CD4-positive, alpha-beta T cell treated with Interleukin-15 for 1 hour (primary cell): ENCODE measurements at places on chromosomes 2 and 18.

- no peak for DNase-seq
Observed at GRCh38 chr2:235672720-235673119, 178.9 kb downstream of the AGAP1 start.

DNA sequence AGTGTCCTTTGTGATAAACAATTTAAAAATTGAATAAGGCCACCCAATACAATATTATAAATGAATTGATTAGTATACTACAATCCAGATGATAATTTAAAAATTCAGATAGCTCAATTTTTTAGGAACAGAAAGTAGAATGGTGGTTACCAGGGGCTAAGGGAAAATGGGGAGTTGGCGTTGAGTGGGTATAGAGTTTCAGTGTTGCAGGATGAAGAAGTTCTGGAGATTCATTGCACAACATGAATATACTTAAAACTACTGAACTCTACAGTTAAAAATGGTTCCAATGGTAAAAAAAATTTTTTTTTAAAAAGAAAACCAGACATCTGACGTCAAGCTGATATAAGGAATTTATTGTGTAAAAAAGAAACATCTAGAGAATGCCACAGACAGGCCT lies 20.9 kb downstream of the SLC39A6 start:
- DNase-seq = no peak

GRCh38 chr2:181807526-181807925 lies 84.0 kb upstream of the ITPRID2 start:
- no peak for DNase-seq

DNA sequence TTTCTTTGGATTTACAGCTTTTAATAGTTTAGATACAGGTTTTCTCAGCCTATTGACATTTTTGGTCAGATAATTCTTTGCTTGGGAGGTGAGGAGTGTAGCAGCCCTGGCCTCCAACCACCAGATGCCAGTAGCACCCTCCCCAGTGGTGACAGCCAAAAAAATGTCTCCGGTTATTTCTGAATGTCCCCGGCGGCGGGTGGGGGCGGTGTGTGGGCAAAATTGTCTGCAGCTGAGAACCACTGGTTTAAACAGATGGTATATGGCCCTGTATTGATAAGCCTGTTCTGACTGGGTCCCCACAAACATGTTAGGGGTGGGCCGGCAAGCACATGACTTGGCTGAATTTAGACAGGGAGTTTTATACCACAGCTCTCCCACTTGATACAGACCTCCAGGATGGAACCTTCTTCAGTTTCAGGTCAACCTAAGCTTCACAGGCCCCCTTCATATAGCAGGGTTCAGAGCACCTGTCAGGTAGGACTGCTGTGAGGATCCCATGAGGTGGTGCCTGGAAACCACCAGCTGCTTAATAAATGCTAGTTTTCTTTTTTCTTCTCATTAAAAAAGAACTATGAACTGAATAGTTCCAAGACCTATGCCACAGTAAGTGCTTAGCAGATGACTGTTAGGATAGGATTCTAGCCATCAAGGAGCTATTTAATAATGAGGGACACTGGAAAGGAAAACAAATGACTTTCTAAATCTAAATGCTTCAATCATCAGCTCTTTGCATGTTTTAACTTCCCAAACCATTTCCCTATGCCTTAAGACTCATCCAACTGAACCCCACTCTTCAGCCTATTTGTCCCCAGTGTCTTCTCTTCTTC lies 18.1 kb downstream of the LPIN2 start:
- peak; percentile 81 for DNase-seq

GRCh38 chr2:119753041-119753929 lies 6.4 kb upstream of the PTPN4 start:
- DNase-seq = peak; percentile 34

DNA sequence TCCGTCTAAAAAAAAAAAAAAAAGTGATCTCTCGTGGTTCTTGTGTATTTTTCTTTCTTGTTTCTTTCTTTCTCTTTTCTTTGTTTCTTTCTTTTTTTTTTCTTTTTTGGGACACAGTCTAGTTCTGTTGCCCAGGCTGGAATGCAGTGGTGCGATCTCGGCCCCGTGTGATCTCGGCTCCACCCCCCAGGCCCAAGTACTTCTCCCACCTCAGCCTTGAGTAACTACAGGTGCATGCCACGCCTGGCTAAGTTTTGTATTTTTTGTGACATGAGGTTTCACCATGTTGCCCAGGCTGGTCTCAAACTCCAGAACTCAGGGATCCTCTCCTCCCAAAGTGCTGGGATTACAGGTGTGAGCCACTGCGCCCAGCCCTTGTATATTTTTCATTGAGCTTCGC lies 91.4 kb downstream of the TMEM237 start:
- no peak for DNase-seq

DNA sequence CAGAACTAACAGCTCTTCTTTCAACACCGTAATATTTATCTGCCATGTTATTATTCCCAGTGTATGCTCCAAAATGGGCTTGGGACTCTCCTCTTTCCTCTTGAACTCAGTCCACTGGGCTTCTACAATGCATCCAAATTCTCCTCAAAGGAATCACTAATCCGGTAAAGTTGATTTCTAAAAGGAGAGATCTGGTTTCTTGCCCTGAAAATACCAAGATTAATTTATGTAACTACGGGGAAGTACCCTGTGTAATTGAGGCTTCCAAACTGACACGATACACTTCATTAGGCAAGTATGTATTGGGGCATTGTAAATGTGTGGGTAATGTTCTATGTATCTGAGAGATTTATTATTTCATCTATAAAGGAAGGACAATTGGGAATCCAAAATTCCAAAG lies 5.7 kb downstream of the NCKAP5 start:
- DNase-seq = no peak

DNA sequence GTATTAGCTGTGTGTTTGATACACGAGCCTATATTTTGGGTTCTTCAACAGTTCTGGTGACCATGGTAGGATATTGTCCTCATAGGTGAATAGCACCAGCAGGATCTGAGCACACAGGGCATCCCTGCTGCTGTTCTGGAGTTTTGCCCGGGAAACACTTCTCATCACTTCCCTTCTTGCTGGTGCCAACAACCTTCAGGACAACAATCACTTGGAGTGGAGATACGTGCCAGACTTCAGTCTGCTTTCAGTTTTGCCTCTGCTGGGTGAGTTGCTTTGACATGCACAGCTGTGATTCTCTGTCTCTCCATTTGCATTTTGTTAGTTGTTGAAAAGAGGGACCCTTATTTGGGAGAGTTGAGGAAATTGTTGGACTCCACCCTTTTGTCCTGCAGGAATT lies 1347.2 kb upstream of the DDX18 start:
- DNase-seq = no peak

GRCh38 chr2:207891086-207891844 lies 121.6 kb upstream of the FZD5 start:
- no peak for DNase-seq

DNA sequence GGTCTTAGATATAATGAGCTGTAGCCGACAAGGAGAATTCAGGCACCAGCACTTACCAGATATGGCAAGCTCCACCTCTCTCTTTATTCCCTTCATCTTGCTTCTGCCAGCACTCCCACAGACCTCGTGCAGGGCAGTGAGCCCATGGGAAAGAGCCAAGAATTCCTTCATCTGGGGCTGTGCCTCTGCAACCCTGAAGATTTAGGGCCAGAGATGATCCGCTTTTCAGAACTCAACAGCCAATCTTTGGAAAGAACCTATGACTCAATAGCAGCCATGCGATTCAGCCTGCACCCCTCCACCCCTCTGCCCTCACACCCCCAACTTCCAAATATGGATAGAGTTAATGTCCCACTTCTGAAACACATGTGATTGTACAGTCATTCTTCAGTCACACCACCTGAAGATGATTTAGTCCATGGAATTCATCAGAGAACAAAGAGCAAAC lies 533.7 kb upstream of the TNP1 start:
- DNase-seq = no peak

- no peak for DNase-seq
Observed at GRCh38 chr2:128820452-128820851, 501.8 kb upstream of the HS6ST1 start.

- DNase-seq = no peak
Observed at GRCh38 chr2:25618676-25619075, 54.7 kb downstream of the DTNB start.

- no peak for DNase-seq
Observed at GRCh38 chr2:6946722-6947121, 29.5 kb downstream of the RNF144A start.

GRCh38 chr2:10764096-10764785 lies 42.8 kb downstream of the ATP6V1C2 start:
- DNase-seq = no peak

DNA sequence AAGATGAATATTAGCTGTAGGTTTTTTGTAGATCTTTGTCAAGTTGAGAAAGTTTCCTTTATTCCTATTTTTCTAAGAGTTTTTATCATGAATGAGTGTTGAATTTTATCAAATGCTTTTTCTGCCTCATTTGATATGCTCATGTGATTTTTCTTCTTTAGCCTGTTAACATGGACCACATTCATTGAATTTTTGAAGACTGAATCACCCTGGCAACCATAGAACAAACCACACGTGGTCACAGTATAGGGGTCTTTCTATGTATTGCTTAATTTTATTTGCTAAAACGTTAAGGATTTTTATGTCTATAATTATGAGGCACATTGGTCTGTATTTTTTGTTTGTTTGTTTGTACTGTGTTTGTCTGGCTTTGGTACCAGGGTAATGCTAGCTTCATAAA lies 201.7 kb upstream of the CWC22 start:
- no peak for DNase-seq

GRCh38 chr2:241036397-241036963 lies 38.1 kb downstream of the SNED1 start:
- DNase-seq = peak; percentile 63

GRCh38 chr2:216833061-216833460 lies 26.8 kb downstream of the TNP1 start:
- DNase-seq = no peak

DNA sequence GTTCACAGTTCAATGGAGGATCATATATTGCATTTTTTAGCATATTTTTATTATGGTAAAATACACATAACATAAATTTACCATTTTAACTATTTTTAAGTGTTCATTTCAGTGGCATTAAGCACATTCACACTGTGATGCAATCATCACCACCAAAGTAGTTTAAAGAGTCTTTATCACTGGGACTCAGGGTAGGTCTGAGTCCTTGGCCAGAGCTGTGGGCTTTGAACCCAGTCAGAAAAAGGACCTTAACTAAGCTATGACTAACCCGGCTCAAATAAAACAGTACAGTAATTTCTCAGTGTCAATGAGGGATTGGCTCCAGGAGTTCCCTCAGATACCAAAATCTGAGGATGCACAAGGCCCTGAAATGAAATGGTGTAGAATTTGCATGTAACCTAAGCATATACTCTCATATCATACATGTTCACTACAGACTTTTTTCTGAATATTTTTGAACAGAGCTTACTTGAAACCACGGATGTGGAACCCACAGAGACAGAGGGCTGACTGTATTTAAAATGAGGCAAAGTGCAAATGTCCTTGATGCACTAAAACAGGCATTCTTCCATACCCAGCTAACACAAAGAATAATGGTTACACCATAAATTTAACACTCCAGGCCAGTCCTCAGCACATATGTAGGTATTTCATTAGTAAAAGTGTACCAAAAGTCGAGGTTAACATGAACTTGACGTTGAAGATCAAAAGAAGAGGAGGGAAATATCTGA lies 246.2 kb downstream of the LNPK start:
- no peak for DNase-seq

DNA sequence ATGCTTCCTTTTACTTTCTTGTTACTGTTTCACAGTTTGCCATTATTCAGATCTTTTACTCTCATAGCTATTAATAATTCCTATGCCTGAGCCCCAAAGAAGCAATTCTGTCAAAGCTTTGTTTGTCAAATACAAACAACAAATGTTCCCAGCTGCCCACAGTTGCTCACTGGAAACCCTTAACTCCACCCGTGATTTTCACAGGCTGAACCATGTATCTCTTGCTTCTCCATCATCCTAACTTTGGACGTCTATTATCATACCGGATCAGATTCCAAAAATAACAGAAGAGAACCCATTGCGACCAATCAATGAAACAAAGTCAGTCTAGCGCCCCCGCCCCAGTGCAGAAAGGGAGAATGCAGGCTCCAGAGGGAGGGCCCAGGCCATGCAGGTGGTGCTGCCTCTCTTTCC lies 24.2 kb downstream of the COLEC12 start:
- no peak for DNase-seq

GRCh38 chr2:36633470-36634092 lies 35.6 kb upstream of the FEZ2 start:
- no peak for DNase-seq

DNA sequence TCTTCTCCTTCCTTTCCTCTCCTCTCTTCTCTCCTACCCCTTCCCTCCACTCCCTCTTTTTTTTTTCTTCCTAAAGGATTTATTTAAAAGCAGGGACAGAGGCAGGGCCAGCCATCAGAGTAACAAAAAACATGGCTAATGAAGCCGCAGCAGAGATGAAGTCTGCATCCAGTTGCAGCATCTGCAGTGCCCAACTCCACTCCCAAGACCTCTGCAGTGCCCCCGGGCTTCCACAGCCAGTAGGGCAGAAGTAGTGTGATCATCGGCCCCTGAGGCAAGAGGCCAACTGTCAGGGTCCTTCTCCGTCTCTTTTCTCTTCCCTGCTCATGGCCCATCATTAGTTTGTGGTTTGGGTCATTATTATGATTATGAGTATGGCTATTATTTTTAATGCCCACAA lies 4.2 kb upstream of the EGR4 start:
- no peak for DNase-seq

DNA sequence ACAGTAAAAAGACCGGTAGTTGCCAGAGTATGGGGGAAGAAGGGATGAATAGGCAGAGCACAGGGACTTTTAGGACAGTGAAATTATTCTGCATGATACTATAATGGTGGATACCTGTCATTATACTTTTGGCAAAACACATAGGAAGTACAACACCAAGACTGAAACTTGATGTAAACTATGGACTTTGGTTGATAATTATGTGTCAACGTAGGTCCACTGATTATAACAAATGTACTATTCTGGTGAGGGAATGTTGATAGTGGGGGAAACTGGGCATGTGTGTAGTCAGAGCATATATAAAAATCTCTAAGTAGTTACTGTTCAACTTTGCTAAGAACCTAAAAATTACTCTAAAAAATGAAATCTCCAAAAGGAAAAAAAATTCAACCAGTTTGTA lies 629.7 kb downstream of the CCDC85A start:
- DNase-seq = no peak

GRCh38 chr2:144240656-144241339 lies 279.1 kb downstream of the ZEB2 start:
- peak; percentile 17 for DNase-seq

GRCh38 chr2:37568565-37568964 lies 102.9 kb downstream of the CDC42EP3 start:
- DNase-seq = no peak

- DNase-seq = no peak
Observed at GRCh38 chr2:203681978-203682377, 24.5 kb upstream of the CD28 start.
